Dorsolateral prefrontal cortex (tissue), 122 donors: ENCODE measurements at places on chromosomes 13 and 19. TPM values are rescaled to one million over a fixed set of nuclear protein-coding genes. Genes with fewer than 3 reads are reported as not detected.

Gene ZNF132
- 8.9 TPM for total RNA-seq

Gene MAP1S
- 173 TPM for total RNA-seq

Gene ELOF1
- total RNA-seq, result 46.6 TPM

Gene SLC15A1
- total RNA-seq, result not detected

Gene ZNF665
- 10.5 TPM for total RNA-seq

Gene KIR2DL1
- total RNA-seq, result not detected

Gene GRIN2D
- total RNA-seq, result 3.9 TPM

Gene MLLT1
- total RNA-seq, result 112 TPM

- DNase-seq, result no peak
Measured at GRCh38 chr13:109517517-109517916, 268.9 kb downstream of the IRS2 start.

DNA sequence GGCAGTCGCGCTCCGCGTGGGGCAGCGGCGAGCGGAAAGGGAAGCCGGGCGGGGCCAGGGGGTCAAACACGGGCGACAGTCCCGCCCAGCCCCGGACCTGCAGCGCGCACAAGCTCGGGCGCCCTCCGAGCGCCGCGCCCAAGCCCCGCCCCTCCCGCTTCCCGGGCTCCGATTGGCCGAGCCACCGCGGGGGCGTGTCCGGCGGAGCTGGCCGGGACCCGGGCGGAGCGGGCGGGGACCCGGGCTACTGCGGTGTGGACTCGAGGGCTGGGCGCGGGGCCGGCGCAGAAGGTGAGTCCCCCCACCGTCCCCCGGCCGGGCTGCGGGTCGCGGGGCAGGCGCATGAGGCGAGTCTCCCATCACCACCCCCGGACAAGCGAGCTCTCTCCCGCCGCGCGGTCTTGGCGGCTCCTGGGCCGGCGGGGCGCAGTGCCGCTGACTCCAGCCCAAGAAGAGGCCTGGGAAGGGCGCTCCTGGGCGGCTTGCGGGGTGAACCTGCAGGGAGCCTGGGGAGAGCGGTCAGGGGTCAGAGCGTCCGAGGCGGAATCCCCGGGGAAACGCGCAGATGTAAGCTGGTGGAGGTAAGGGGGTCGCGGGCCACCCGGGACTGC, at the start of gene PLEKHF1:
PLEKHF1 (plus strand) TSS at position 247 of the 611 bp plus-strand sequence. CDS start 8,379 bp downstream, outside the sequence.
- peak; percentile 84 for DNase-seq

GRCh38 chr19:47756627-47756929, 11.2 kb downstream of the NOP53 start:
- DNase-seq, result no peak

GRCh38 chr19:41872775-41873647, 4.1 kb upstream of the CD79A start:
- DNase-seq, result peak; percentile 67

DNA sequence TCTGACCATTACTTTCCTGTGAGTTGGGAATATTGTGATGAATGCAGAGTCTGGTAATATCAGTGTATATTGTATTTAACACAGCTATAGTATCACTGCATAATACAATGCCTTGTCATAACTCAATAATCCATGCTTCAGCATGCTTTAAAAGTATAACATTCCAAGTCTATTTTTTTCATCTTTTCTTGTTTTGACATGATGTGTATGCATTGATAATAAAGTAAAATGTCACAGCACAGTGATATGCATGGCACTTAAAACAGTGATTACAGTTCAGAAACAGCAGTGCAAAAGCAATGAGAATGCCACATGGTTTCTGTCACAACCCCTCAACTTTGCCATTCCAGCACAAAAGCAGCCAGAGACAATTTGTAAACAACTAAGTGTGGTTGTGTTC, 17.8 kb downstream of the KATNAL1 start:
- no peak for DNase-seq

GRCh38 chr19:40380199-40381037, 9.6 kb downstream of the HIPK4 start:
- no peak for DNase-seq

DNA sequence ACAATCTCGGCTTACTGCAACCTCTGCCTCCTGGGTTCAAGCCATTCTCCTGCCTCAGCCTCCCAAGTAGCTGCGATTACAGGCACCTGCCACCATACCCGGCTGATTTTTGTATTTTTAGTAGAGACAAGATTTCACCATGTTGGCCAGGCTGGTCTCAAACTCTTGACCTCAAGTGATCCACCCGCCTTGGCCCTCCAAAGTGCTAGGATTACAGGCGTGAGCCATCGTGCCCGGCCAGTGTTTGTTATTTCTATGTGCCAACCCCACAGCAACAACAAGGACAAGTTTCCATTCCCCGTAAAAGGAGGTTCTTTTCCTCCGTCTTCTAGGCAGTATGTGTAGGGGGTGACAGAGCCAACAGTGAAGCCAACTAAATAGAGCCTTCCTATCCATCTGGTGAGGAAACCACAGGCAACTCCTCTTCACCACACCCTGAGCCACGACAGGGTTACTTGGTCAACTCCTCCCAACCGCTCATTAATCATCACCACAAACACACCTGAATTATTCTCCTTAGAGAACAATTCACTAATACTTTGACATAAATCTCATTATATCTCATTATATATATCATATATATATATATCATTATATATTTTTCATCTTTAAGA, 25.5 kb downstream of the FOXO1 start:
- DNase-seq, result no peak

GRCh38 chr13:23558675-23559536, 11.3 kb upstream of the TNFRSF19 start:
- DNase-seq, result no peak

DNA sequence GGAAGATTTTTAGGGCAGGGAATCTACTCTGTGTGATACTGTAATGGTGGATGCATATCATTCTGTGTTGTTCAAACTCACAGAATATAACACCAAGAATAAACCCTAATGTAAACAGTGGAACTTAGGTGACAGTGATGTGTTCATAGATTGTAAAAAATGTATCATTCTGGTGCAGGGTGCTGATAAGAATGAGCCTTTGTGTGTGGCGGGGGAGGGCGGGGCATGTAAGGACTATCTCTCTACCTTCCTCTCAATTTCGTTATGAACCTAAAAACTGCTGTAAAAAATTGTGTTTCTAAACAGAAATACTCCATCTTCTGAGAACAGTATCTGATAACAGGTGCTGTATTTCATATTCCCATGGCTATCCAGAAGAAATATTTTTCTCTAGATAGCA, 35.6 kb downstream of the TNFRSF19 start:
- DNase-seq, result no peak

DNA sequence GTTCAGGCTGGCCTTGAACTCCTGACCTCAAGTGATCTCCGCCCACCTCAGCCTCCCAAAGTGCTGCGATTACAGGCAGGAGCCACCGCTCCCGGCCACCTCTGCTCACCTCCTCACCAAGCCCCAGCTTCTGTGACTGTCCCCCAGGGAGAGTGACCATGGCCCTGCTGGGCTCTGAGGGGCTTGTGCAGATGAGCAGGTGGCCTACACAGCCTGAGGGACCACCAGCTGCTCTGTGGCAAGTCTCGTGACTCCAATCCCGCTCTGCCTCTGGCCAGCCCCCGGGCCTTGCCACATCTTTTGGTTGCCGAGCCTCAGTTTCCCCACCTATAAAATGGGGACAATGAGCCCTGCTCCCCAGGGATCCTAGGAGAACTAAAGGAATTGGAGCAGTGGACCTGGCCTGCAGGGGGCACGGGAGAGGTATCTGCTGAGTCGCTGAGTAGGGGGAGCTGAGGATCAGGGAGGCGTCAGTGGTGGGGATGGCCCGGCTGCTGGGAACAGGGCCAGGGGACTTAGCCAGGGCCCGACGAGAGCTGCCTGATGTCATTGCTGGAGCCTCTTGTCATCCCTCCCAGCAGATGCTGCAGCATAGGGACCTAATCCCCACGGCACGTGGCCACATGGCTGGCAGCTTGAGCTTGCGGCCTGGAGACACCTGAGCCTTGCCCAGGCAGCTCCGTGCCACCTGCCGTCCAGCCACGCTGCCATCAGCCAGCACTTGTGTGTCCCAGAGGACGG, 74.7 kb downstream of the GADD45B start:
- DNase-seq, result peak; percentile 62

- DNase-seq, result no peak
Measured at GRCh38 chr13:89136678-89137077, 1465.5 kb downstream of the SLITRK5 start.

GRCh38 chr13:108346376-108346775, 76.9 kb downstream of the TNFSF13B start:
- DNase-seq, result no peak

DNA sequence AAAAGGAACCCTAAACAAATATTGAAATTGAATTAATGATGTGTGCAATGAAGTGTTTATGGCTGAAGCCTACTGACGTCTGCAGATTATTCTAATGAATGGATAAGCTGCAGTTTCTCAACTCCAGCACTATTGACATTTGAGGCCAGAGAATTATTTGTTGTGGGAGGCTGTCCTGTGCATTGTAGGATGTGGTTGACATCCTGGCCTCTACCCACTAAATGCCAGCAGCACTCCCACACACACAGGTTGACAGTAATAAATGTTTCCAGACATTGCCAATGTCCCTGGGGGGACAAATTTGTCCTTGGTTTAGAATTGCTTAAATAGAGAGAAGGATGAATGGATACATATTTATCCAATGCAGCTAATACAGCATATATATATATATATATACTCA, 19.2 kb upstream of the MYH14 start:
- DNase-seq, result no peak

GRCh38 chr19:38870612-38871011, 7.5 kb downstream of the RINL start:
- DNase-seq, result no peak

DNA sequence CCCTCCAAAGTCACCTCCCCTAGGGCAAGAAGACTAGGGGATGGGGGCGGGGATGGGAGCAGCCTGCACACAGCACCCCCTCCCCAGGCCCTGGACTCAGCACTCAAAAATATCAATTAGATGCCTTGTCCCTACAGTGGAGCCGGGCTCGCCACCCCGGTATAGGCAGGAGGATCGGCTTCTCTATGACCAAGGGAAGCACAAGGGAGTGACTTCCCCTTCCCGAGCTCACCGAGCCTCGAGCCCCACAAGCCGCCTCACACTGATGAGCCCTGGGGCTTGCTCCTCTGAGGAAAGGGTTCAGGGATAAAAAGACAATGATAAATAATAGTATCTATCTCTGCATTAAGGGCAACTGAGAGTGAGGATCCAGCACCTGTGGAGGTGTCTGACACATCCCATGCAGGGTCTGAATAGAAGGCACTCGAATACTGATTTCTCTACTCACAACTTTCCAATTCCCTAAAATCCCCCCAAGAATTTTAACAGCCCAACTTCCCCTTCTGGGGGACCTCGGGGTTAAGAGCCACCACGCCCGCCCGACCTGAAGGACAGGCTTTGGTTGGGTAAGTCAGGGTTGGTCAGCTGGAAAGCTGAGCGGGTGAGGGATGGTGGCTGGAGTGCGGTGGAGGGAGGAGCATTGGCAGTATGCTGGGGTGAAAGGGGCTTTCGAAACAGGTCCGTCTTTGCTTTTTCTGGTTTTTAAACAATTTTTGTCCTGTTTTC, 51.3 kb downstream of the STK24 start:
- DNase-seq, result no peak

DNA sequence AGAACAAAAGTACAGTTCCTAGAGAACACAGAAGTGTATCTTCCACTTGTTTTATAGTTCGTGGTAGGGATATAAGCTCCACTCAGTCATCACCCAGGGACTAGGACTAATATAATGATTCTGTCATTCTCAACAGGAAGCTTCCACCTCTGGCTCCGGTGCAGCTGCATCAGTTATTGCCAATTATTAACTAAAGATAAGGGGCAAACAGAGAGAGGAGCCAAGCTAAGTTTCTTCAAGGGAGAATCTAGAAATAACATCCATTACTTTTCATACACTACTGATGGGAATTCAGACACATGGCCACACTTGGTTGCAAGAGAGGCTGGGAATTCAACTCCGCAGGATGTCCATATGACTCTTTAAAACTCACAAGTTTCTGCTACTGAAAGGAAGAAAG, 917.9 kb downstream of the OLFM4 start:
- DNase-seq, result no peak

DNA sequence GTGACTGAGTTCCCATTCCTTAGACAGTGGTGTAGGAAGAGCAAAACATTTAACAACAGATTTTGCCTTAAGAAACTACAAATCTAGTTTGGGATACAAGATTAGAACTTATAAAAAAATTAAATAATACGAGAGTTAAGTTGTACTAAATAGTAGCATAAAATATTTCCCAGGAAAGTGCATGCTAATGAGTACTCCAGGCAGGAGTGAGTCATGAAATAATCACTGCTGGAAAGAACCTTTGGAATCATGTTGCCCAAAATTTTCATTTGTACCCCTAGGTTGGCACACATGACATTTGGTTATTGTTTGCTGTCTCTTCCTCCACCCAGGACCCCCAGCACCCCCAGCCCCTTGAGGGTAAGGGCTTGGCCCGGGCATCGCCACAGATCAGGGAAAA, 26.3 kb upstream of the KL start:
- DNase-seq, result no peak

DNA sequence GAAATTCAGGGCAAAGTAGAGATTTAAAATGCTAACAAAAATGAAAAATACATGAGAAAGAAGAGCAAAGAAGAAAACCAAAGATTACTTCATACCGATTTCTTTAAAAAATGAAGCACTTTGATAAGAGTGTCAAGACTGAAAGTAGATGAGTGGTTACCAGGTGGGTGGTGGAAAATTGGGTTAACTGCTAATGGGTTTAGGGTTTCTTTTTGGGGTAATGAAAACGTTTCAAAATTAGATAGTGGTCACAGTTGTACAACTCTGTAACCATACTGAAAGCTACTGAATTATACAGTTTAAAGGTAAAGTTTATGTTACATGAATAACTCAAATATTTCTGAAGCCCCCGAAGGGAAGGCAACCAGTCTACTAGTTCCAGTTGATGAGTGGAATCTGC, 179.4 kb downstream of the NDFIP2 start:
- DNase-seq, result no peak

DNA sequence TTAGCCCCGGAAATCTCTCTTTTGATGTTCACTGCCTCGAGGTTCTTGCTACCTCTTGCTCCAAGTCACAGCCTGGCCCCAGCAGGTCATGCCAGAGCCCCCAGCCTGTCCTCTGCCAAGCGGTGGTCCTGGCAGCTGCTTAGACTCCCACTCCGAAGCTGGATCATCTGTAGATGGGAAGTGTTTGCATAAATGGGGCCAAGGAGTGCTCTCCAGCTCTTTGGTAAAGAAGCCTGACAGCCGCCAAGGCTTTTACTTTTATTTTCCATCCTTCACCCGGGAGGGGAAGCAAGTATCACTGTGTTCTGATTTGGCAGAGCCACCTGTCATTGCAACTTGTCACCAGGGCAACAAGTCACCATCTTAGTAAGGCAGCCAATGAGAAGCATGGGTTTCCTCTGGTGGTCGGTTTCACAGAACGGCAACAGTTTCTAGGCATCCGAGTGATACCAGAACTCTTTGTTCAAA, 10.6 kb upstream of the RETN start:
- no peak for DNase-seq

DNA sequence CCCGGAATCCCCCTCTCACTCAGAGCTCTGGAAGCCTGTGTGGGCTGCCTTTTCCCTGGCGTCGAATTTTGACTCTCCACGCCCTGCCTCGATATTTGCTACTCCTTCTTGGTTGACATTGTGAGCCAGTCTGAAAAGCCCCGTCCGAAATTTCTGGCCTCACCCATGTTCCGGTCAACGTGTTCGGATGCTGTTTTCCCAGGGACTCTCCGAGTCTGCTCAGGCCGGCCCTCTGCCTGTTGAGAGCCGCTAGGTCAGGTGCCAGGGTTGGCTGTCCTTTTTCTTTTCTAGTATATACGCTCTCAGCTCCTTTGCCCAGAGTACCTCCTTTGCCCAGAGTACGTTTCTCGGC, 6.8 kb upstream of the DGKH start:
- DNase-seq, result peak; percentile 61
